Aorta (tissue), 5 donors: ENCODE measurements at places on chromosomes 1 and 21.

- no peak for DNase-seq
Observed at GRCh38 chr1:243883551-243883950, 33.5 kb upstream of the AKT3 start.

GRCh38 chr1:85992791-85993190 lies 163.8 kb downstream of the COL24A1 start:
- no peak for DNase-seq

DNA sequence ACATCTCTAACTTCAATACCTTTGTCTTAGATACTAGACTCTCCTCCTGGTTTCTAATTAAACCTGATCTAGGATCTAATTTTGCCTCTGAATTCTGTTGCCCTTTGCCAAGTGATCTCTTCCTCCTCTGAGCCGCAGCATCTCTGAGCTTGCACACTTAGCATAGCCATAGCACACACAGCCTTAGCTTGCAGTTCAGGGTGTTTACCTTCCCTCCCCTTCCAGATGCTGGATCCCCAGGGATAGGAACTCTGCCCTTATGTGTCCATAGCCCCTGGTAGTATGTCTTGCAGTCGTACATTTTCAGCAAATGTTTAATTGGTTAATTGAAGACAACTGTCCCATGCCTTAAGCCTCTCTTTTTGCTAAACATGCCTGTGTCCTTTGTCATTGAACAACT lies 30.3 kb downstream of the SELL start:
- DNase-seq = no peak

GRCh38 chr1:64775113-64775512 lies 30.2 kb downstream of the RAVER2 start:
- no peak for DNase-seq

DNA sequence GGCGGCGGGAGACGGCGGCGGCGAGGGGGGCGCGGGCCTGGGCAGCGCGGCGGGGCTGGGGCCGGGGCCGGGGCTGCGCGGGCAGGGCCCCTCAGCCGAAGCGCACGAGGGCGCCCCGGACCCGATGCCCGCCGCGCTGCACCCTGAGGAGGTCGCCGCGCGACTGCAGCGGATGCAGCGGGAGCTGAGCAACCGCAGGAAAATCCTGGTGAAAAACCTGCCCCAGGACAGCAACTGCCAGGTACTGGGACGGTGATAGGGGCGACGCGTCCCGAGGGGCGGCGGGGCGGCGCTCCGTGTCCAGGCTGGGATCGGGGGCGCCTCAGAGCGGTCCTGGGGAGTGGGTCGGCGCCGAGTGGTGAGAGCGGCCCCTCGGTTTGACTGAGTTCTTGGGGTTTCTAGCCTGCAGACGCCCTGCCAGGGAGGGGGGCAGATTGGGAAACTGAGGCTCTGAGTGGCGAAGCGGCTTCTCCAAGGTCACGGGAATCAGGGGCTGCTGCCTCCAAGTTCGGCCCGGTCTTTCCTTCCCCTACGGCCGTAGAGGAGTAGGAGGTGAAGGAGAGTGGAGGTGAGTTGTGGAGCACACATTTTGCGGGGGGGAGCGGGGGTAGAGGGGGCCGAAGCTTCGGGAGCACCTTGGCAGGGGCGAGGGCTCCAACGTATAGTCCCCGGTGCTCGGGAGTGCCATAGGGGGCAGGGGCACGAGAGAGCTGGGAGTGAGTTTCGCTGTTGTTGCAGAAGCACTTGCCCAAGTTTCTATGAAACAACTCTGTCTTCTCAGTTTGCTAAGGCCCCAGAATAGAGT lies 508 bp downstream of the RAVER2 start:
- DNase-seq = peak; percentile 51

DNA sequence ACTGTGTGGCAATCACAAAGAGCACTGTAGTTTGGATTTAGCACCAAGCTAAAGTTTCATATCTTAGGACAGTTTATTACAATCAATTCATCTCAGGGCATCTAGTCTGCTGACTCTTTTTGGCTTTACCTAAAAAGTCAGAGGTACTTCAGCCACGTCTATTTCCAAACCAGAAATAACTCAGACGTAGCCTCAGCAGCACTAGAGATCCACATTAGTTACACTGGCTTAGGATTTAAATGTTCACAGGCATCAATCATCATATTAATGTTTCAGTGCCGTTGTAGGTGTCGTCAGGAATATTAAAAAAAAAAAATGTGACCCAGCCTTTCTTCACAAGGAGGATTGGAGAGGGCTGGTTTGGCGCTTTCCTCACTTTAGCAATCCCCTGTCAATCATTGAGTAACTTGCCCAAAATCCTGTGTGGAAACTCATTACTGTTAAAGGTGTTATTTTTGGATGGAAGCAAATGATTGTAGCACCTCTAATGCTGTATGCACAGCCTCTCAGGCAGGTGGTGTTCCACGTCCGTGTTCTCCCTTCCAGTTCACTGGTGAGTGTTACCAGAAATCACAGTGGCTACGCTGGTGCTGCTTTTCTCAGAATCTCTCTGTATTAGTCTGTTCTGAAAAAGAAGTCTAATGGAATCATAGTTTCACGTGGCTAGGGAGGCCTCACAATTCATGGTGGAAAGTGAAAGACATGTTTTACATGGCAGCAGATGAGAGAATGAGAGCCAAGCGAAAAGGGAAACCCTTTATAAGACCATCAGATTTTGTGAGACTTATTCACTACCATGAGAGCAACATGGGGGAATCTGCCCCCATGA lies 45.4 kb downstream of the NEK7 start:
- no peak for DNase-seq

DNA sequence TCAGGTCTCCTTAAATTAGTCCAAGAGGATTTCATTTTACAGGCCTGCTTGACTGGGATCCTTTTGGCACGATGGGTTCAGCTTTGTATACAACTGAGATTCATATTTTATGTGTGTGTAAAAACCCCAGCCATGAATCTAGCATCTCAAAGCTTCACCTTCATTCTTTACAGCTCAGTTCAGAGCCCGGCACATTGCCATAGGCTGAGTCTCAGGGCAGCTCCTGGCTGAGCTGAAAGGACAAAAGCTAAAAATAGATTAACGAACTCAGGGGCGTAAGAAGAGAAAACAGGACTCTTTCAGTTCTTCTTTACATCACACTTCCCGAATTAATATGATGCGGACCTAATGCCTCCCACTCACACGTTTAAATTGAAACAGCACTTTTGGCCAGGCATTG lies 262.8 kb upstream of the PBX1 start:
- no peak for DNase-seq

DNA sequence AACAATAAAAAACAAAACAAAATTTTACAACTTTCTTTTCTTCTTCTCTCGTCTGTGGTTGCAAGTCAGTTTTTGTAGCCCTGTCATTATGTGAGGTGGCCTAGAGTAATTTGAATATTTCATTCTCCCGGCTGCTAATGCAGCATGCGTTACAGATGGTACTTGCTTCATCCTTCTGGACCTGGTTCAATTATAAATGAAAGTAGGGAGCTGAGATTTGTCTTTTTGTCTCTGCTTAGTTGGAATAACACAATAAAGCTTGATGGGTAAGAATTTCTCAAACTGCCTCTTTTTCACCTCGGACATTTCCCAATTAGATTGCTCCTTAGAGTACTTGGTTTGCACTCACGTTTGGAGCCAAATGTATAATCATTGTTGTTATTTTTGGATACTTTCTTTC lies 201.6 kb downstream of the PBX1 start:
- no peak for DNase-seq

DNA sequence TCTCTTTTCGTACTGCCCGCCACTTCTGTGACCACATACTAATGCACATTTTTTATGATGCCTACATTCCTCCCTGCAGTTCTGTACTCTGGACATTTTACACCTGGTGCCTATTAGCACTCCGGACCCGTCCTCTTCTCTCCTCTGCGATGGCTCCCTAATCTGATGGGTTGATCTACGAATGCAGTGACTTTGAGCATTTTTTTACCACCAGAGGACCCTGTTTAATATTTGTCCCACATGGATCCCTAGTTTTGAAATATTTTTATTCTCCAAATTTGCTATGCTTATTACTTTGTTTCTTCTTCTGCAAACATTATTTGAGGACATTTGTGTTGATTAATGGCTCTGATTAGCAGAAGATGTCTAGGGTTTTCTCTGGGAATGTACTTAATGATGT lies 5.2 kb downstream of the PPFIA4 start:
- no peak for DNase-seq

DNA sequence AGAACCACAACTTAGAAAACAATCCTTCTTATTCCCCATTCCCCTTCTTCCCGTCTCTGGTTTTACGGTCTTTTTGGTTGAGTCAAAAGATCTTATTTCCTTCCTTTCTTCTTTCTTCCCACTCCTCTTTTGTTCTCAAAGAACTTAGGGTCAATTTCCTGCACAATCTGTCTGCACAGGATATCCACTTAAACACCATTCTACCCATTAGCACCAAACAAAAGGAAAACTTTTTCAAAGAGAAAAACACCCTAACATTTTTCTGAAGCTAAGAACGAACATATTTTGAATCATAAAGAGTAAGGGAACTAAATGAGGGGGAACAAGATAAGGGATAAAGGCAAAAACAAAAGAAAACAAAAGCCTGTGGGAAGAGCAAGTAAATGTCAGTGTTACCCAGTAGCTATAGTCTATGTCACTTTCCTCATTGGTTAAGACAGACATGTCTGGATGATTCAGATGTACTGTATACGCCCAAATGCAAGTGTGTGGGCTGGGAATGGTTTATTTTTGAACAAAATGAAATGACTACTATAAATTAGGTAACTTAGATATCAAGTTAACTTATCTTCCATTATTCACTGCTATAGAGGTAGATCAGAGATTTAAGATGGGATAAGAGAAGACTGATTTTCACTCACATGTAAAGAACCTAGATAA lies 59.9 kb downstream of the TOR3A start:
- no peak for DNase-seq

- DNase-seq = no peak
Observed at GRCh38 chr1:161799792-161800191, 33.7 kb downstream of the ATF6 start.

DNA sequence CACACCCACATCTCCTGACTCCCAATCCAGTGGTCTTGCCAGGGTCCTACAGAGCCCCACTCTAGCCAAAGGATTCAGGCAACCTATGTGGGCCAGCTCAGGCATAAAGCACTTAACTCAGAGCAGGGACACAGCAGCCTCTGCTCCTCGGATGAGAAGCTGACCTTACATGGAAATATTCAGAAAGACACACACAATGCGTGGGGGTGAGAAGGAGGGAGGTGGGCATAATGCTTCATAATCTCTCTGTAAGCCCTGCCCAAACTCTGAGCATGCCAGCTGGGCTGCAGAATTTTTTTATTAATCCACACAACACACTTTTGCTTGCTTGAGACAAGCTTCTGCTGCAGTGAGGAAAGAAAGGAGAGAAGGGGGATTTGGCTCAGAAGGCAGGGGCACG lies 21.6 kb downstream of the KCND3 start:
- DNase-seq = no peak

DNA sequence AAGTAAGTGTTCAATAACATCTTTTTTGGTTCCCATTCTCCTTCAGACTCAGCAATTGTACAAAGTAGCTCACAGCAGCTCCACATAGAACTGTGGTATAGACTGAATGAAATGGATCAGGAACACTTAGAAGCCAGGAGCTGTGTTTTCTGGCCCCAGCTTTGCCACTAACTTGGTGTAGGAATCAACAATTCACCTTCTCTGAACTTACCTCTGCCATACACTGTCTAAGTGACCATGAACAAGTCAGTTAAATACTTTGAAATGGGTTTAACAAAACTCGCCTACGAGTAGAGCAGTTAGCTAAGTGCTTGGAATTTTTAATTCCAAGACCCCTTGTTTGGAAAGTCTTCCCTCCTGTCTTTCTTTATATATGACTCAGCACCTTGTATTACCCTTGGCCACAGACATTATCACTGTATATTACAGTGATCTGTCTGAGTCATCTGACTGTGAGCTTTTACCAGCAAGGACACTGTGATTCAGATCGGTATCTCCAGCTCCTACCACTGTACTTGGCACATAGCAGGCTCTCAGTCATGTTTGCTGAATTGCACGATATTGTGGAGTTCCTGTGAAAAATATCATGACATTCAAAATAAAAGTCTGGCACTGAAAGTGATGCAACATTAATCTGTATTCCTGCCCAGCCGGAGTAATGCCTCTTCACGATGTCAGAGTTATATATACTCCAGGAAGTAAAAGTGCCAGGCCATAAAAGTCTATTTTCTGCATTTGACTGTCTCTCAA lies 101.7 kb upstream of the BEND5 start:
- DNase-seq = no peak

DNA sequence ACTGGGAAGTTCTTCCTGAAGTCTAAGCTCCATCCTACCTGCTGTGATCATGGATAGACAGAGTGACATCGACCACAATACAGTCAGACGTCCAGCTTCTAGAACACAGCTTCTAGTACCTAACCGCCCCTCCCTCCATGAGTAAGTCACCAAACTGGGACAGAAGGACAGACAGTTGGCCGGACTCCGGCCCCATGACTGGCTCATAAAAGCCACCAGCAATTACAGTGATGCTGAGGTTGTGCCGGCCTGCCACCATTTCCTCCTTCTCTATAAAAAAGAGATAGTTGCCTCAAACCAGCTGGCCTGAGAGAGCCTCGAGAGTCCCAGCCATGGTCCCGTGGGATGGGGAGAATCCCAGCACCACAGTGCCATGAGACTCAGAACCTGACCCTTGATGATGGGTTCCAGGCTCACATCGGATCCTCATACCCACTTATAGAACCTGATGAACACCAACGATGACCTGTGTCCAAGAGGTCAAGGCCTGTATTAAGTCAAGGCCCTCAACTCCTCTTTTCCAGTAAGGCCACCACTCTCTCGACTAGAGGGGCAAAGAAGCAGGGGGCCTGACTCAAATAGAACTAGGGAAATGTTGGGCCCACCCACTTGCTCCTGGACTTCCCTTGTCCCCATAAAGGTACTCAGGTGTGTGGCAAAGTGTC lies 3.4 kb downstream of the MEF2D start:
- DNase-seq = peak; percentile 83

GRCh38 chr1:99347041-99347684 lies 82.9 kb downstream of the PLPPR4 start:
- DNase-seq = no peak

GRCh38 chr1:229195246-229195645 lies 75.7 kb upstream of the RAB4A start:
- no peak for DNase-seq

DNA sequence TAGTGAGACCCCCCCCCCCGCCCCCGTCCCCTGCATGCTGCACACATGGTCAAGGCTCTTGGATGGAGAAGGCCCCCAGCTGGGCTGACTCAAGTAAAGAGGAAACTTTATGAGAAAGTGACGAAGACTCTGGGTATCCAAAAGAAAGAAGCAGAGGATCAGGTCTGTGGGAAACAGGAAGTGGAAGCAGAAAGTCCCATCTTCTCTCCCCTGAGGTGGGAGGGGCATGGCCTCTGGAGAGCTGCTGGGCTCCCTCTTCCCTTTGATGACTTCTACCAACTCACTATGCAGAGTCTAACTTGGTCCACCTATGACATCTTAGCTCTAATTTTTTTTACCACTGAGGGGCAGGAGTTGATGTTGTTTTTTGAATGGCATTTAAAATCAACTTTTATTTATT lies 42.7 kb upstream of the LIN9 start:
- no peak for DNase-seq
